Progenitor cell of endocrine pancreas (in vitro differentiated cells): ENCODE measurements at places on chromosomes 2 and 18.
A peak's percentile ranks its signal among the peaks of the same experiment; 100 is the strongest.

DNA sequence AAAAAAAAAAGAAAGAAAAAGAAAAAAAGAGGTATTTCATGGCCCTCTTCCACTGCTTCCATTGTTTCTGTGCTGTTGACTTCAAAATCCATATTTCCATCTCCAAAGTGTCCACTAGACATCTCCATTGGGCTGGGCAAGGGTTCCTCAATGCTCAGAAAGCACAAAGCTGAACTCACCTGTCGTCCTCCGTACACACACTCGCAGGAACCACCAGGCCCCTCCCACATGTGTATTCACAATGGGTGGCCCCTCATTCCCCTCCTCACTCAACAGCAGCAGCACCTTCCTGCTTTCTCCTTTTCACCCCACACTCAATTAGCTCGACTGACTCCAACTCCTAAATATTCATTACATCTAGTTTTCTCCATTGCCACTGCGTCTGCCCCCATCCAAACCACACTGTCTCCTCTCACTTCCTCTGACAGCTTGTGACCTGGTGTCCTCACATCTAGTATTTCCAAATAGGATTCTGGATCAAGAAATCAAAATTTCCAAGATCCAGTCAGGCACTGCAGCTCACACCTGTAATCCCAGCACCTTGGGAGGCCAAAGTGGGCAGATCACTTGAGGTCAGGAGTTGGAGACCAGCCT lies 25.2 kb downstream of the OSBPL1A start:
- DNase-seq = no peak

GRCh38 chr2:6008726-6009125 lies 316.5 kb downstream of the SOX11 start:
- no peak for DNase-seq

- DNase-seq = no peak
These were observed 7.3 kb downstream of the EMILIN2 start for GRCh38 chr18:2853926-2854664.

DNA sequence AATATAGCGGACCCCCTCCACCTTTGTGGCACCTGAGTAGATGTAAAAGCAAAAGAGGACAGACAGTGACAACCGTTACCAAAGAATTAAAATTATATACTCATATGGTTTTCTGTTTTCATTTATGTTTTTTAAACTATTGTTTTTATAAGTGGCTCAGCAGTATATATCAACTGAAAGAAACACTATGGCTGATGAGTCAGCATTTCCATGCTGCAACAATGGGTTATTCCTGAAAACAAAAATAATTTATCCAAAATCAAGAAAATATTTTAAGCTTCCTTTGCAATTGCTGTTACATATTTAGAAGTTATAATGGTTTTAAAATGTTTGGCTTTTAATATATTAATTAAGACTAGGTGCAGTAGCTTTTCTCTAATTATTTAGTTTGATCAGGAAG lies 17.7 kb downstream of the MRPS9 start:
- no peak for DNase-seq

GRCh38 chr2:217943446-217944321 lies 59.1 kb downstream of the TNS1 start:
- DNase-seq = peak; percentile 60

- DNase-seq = no peak
These were observed 15.5 kb downstream of the PXDN start for GRCh38 chr2:1728821-1729220.

DNA sequence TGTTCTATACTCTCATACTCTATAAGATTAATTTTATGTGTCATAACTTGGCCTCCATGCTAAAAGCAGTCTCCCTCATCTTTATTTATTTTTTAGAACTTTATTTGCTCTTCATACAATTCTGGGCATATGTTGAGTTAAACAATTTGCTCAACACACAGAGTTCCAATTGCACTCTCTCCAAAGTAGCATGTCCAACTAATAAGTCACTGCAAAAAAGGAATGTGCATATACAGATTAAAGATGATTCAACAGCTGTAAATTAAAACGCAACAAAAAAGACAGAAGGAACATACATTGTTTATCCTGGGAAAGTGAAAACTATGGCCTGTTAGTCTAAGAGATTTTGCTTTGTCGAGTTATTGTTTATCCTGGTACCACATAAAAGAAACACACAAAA lies 277.7 kb upstream of the ACVR2A start:
- DNase-seq = no peak

DNA sequence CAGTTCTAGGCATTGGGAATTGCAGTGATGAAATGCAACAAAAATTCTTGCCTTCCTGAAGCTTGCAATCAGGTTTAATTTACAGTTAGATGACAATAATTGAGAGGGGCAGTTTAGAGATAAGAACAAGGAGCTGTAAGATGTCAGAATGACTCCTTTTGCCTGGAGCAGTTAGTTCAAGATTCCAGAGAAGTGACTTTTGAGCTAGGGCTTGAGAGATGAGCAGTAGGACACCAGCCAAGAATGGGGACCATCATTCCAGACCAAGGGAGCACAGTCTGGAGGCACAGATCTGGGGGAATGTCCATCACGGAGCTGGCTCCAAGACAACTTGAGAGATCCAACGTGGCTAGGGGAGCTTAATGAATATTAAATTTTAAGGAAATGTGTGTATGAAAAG lies 26.8 kb downstream of the CACNB4 start:
- no peak for DNase-seq

DNA sequence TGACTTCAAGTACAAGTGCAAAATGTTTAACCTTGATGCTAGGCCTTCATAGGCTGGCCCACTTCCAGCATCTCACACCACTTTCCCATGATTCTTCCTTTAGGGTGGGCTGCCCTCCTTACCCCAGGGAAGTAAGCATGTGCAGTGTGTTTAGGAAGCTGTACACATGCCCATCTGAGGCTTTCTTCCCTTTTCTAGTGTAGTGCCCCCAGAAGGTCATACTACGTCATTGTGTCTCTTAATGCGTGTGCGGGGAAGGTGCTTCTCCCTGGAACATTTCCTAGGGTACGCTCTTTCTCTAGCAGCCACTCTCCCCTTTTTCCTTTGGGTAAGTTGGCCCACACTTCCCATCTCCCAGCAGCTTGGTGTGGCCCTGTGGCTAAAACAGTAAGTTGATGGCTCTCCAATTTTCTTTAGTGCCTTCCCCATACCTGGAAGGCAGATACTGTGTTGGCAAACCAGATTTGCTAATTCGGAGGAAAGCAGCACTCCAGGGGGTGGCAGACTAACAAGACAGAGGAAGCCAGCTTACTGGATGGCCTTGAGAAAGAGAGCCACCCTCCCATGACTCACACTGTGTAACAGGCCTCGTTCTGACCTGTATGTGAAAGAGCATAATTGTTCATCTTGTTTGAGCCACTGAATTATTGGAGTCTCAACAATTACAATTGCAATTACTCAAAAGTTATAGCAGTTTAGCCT lies 1.1 kb upstream of the SULT6B1 start:
- no peak for DNase-seq

DNA sequence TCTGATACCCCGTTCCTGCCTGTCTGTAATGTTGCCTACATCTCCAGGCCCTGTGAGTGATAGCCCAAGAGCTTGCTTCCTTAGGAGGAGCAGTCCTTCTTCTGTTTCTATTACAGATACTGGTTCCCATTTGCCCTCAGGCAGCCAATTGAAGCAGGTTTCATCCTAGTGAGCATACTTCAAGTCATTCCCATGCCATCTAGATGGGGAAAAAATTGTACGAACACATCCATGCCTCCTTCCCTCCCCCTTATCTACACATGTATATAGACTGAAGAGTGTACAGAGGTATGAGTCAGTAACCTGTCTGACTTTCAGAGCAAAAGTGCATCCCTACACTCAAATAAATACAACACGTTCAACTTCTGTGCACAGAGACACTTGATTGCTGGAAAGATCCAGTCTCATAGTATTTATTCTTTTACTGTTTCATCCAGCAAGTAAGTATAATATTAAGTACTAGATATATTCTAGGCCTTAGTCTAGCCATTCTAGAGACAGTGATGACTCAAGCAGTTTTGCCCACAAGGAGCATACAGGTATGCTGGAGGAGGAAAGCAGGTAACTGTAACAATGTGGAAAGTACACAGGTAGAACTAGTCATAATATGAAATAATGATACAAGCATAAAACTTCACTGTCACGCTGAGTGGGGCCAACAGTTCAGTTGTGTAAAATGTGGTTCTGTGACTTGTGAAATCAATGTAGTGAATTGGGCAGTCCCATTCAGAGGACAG lies 153.4 kb downstream of the MGAT5 start:
- no peak for DNase-seq

- DNase-seq = no peak
These were observed 558.8 kb upstream of the CDH2 start for GRCh38 chr18:28735731-28736130.

DNA sequence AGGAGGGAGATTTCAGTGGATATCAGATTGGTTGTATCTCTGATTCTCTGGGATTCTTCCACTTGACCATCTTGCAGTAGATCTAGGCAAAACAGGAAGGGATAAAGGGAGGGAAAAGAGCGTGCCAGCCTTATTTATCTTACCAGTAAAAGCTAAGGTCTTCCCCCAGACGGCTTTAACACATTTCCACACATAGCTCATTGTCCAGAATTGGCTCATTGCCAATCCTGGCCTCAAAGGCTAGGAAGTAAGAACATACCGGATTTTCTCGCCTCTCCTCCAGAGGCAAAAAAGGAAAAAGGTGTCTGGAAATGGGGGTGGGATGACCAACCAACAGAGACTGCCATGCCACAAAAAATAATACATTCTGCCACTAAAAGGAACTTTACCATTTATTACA lies 411.6 kb upstream of the NRP2 start:
- no peak for DNase-seq

GRCh38 chr18:37641573-37641972 lies 76.0 kb upstream of the CELF4 start:
- DNase-seq = no peak

DNA sequence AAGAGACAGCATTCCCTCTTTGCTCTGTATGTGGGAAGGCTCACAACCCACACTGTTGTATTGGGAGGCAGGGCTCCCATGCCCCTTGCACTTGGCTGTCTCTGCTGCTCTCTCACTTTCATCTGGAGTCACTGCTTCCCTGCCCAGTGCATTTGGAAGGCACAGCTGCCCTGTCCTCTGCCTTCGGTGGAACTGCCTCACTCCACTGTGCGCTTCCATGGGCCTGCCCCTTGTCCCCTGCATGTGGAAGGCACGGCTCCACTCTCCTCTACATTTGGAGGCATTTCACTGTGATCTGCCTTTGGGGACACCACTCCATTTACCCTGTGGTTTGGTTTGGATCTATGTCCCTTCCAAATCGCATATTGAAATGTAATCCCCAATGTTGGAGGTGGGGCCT lies 9.1 kb upstream of the PROM2 start:
- DNase-seq = no peak

DNA sequence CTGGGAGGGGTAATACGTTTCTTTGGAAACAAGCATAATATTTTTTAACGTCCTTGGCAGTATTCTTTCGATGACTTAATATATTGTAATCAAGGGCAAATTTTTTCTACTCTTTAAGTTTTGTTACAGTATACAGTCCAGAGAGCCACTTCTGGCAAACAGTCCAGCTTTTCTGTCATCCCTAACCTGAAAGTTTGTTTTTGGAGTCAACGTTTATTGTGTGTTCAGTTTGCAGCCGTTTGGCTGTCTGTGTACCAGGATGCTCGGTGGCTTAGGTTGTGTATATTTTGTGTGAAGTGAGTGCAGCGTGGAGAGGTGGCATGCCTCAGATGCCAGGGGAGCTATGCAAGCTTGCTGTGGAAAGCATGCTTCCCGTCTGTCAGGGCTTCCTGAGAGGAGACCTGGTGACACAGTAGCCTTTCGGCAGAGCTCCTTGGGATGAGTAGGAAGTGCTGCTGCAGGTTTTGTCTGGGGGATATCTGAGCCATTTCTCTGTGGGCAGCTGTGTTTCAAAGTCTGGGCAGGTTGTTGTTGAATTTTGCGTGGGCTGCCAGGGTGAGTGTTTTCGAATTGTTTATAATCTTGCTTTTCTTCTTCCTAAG lies 14.7 kb downstream of the MAP3K20 start:
- DNase-seq = no peak

DNA sequence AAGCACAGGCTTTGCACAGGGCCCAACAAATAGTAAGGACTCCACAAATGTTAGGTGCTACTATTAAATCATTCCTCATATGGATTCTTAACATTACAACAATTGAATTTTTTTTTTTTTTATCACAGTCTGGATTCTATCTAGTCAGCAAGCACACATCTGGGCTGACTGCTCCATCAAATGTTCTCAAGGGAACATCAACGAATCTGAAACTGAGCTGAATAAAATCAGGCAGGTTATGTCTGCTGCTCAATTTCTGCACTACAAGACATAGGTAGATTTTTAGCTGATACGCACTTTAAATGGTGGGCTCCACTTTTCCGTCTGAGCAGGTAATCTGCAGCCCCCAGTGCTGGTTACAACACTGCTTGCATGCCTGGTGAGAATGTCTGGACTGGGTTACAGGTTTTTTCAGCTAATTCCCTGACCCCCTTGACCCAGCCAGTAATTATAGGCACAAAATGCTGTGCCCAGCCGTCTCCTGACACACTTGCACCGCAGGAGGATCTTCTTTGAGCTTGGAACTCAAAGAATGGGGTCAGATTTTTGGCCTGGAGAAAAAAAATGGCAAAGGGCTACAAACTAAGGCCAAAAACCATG lies 44.6 kb downstream of the ADD2 start:
- DNase-seq = no peak

GRCh38 chr2:1795261-1796231 lies 51.2 kb upstream of the PXDN start:
- no peak for DNase-seq

GRCh38 chr18:42107691-42108450 lies 152.8 kb downstream of the PIK3C3 start:
- DNase-seq = no peak

DNA sequence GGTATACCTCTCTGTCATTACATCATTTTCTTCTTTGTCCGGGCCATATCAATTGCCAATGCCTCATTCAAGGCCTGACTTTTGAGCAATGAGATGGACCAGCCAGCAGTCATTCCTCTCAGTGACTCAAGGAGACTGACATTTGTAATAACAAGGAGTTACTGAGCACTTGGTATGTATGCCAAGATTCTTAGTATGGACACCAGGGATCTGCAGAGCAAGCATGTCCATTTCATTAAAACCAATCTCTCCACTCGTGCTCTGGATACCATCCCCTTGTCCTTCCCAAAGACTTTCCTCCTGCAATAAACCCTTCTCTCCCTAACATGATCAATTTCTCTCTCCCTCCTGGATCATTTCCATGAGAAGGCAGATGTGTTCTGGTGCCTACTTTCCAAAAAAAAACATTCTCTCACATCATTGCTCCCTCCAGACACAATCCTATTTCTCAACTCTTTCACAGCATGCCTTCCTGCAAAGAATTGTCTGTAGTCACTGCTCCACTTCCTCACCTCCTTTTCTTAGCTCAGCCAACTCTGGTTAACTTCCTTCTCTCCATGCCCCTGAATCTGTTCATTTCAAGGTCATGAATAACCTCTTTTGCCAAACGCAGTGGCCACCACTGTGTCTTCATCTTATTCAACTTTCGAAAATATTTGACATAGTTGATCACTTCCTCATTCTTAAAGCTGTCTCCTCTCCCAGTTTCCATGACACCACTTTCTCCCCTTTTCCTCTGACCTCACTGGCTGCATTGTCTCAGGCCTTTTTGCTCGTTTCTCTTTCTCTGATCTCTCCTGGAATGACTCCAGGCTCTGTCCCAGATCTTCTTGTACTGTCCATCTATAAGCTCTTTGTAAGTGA lies 102.8 kb upstream of the CYP1B1 start:
- DNase-seq = no peak
